NCI-H82 (cell line): ENCODE measurements at places on chromosomes 13 and 19.

- DNase-seq = no peak
Measured at GRCh38 chr19:10681658-10682057, 19.6 kb upstream of the QTRT1 start.

DNA sequence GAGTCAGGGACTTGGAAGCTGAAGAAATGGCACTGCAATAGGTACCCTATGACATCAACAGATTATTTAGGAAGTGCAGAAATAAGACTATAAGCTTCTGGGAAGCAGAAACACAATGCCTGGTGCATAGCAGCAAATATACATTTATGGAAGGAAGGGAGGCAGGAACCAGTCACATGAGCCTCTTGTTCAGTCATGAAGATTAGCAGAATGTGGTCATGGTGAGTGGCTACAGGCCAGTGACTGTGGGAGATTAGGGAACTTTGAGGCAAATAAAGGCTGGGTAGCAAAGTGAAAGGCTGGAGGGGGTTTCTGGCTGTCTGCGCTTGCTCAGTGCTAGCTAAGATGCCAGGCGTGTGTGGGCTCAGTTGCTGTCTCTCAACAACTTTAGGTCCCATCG, 96.3 kb downstream of the EPSTI1 start:
- no peak for DNase-seq

- no peak for DNase-seq
Measured at GRCh38 chr13:73399347-73400216, 340.8 kb downstream of the KLF5 start.

DNA sequence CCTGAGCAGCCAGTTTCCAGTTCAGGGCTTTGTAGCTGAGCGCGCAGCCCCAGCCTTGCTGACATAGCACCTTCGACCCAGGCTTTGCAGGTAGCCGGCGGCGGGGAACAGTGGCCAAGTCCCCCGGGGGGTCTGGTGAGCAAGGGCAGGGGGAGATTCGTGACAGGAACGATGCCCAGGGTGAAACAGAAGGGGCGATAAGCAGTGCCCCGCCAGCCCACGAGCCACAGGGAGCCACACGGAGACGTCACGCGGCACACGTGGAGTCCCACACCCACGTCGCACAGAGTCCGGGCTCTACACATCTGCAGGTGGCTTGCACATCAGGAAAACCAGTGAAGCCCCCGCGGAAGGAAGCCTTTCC, 127.2 kb downstream of the SOX1 start:
- DNase-seq = no peak

DNA sequence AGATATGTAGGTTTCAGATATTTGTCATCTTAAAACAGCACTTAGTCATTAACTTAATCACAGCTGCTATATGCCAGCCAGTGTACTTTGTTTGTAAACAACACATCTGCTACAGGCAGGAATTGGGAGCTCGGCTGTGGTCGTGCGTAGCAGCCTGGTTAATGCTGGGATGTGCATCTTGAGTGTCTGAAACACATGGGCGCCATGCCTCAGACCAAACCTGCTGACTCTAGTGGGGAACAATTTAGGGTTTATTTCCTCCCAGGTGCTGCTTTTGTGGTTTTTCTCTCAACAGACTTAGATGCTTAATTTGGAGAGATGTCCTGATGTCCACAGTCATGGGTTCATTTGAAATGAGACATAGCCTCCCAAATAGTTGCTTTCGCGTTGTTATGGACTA, 238.5 kb upstream of the TMTC4 start:
- no peak for DNase-seq

DNA sequence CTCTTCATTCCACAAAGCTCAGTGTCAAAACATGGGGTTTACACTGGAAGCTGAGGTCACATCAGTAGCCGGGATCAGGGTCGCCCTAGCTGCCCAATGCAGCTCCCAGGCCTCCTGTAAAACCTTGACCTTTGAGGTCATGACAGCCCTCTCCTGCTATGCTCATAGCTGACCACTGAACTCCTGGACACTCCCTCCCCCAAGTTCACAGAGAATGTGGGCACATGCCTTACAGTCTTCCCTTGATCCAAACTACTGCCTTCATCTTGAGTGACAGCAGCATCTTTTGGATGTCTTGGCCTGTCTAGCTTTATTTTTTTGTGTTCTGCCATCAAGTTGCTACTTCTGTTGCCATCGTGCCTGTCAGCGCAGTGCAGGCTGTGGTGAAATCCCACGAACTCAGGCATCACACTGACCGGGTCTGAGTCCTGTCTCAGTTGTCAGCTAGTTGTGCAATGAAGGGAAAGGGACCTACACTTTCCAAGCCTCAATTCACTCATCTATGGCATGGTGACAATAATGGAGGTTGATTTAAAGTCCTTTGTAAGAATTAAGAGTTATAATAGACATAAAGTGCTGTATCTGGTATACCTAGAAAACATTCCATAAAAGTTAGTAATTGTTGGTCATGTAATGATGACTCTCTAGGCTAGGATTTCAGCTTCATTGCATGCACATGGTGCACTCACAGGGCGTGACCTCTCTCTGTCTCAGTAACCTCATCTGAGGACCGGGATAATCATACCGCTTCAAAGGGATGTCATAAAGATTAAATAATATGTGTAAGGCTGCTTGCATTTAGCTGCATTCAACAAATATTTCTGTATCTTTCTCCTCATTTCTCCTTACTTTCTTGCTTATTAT, 16.4 kb upstream of the ALOX5AP start:
- no peak for DNase-seq

DNA sequence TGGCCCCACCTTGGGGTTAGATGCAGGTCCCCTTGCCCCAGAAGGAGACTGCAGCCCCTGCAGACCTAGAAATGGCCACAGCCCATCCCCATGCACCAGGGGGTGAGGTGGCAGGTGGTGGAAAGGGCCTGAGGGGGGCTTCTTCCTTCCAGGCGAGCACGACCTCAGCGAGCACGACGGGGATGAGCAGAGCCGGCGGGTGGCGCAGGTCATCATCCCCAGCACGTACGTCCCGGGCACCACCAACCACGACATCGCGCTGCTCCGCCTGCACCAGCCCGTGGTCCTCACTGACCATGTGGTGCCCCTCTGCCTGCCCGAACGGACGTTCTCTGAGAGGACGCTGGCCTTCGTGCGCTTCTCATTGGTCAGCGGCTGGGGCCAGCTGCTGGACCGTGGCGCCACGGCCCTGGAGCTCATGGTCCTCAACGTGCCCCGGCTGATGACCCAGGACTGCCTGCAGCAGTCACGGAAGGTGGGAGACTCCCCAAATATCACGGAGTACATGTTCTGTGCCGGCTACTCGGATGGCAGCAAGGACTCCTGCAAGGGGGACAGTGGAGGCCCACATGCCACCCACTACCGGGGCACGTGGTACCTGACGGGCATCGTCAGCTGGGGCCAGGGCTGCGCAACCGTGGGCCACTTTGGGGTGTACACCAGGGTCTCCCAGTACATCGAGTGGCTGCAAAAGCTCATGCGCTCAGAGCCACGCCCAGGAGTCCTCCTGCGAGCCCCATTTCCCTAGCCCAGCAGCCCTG, 4.2 kb upstream of the F10 start:
- no peak for DNase-seq

- no peak for DNase-seq
Measured at GRCh38 chr19:50007947-50008346, 17.2 kb downstream of the VRK3 start.

GRCh38 chr13:110618167-110618566, 2.8 kb downstream of the NAXD start:
- DNase-seq = no peak

GRCh38 chr19:18832306-18833140, 764 bp downstream of the UPF1 start:
- DNase-seq = peak; percentile 46

- DNase-seq = no peak
Measured at GRCh38 chr19:45613926-45614725, 12.1 kb upstream of the GPR4 start.

GRCh38 chr19:50833117-50833801, at the start of gene KLK15:
Gene KLK15 (minus strand): TSS chr19:50833574. CDS start chr19:50831492, 2,082 bp downstream.
- no peak for DNase-seq

GRCh38 chr19:51140441-51140840, 1.7 kb upstream of the SIGLEC7 start:
- no peak for DNase-seq
